Urothelium cell line (cell line): ENCODE measurements at places on chromosomes 7 and 10.

DNA sequence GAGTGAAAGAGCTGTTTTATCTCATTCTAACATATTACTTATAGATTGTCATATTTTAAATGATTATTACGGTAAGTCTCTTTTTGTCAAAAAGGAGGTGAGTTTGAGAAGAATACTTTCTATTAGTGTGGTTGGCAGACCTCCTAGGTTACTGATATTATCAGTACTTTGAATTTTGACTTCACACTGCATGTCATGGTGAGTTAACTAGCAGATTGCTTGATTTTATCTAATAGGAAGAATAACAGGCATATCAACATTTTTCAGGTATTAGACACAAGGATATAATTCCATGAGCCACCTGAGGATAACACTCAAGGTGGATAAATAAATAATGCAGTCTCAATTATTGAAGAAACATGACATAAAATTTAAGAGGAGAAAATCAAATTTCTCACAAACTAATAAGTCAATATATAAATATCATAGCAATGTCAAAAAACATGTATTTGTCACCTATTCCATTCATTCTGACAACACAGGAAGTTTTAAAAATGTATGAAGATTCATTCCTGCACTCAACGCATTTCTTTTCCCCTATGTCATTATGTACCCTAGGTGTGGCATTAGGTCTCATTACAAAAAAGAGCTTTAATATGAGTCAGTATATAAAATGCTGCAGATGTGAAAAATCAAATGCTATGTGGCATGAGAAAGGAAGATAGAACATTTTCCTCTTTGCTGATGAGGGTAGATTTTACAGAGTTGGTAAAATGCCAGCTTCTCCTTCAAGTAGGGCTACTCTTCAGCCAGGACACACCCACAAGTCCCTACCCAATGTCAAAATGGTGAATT lies 1621.6 kb downstream of the REEP3 start:
- DNase-seq, result no peak

DNA sequence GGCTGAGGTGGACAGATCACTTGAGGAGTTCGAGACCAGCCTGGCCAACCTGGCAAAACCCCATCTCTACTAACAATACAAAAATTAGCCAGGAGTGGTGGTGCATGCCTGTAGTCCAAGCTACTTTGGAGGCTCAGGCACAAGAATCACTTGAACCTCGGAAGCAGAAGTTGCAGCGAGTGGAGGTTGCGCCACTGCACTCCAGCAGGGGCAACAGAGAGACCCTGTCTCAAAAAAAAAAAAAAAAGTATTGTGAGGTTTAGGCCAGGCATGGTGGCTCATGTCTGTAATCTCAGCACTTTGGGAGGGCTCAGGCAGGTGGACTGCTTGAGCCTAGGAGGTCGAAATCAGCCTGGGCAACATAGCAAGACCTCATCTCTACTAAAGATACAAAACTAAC lies 16.0 kb downstream of the TET1 start:
- no peak for DNase-seq

- DNase-seq, result no peak
Observed at GRCh38 chr10:31031205-31031557, 484 bp downstream of the ZNF438 start.

- no peak for DNase-seq
Observed at GRCh38 chr7:104299323-104299722, 29.1 kb upstream of the LHFPL3 start.

GRCh38 chr7:141563956-141564623 lies 12.9 kb downstream of the AGK start:
- no peak for DNase-seq

DNA sequence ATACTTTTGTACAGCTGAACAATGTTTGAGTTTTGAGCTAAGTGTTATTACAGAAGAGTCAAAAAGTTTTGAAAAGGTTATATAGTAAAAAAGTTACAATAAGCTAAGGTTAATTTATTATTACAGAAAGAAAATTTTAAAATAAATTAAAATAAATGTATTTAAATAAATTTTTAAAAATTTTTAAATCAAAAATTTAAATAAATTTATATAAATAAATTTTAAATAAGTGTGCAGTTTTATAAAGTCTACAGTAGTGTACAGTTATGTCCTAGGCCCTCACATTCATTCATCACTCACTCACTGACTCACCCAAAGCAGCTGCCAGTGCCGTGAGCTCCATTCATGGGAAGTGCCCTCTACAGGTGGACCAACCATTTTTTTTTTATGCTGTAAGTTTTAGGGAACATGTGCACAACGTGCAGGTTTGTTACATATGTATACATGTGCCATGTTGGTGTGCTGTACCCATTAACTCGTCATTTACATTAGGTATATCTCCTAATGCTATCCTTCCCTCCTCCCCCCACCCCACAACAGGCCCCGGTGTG lies 462.9 kb upstream of the ZMIZ1 start:
- peak; percentile 36 for DNase-seq
